Muscle of back (tissue), 13 donors: ENCODE measurements at places on chromosomes 7 and 10. TPM values are rescaled to one million over a fixed set of nuclear protein-coding genes. Genes with fewer than 3 reads are reported as not detected.

DNA sequence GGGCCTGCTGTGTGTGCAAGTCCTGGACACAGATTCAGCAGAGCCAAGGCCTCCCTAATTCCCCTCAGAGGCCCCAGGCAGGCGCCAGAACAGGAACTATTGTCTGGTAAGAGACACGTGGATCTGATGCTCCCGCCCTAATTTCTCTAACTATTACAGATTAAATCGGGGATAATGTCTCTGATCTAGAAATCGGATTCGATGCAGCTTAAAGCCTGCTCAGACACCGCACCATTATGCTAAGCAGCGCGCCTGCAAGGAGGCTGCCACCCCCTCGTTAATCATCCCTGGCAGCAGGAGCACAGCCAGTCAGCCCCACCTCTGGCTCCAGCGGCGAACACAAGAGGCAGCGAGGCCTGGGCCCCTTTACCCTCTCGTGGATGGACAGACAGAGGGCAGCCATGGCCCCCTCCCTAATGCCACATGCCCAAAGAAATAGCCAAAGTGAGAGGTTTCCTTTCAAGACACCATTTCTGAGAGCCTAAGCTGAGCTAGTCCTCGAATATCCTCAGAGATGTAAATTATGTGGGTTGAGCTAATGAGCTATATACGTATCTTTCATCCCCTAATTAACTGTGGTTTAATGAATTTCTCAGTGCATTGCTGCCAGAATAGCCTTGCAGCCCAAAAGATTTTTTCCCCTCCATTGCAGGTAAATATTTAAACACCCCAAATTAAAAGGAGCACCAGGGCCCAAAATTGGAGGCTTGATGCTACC, 122.1 kb downstream of the GRID1 start:
- no peak for DNase-seq

- no peak for DNase-seq
These were observed 1.7 kb upstream of the MYO1G start for GRCh38 chr7:44980393-44981034.

Gene ZNF777
- 10.7 TPM for polyA plus RNA-seq

- DNase-seq, result no peak
These were observed 69.3 kb upstream of the DNAJB6 start for GRCh38 chr7:157267516-157267915.

Gene NME8
- polyA plus RNA-seq, result not detected

DNA sequence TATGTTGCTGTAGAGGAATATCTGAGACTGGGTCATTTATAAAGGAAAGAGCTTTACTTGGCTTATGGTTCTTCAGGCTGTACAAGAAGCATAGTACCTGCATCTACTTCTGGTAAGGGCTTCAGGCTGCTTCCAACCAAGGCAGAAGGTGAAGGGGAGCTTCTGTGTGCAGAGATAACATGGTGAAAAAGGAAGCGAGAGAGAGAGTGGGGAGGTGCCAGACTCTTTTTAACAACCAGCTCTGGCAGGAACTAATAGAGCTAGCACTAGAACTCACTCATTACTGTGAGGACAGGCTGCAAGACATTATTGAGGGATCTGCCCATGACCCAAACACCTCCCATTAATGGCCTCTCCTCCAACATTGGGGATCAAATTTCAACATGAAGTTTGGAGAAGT, 94.5 kb downstream of the KIF20B start:
- DNase-seq, result no peak

Gene SFTPA2
- 0.50 TPM for polyA plus RNA-seq

DNA sequence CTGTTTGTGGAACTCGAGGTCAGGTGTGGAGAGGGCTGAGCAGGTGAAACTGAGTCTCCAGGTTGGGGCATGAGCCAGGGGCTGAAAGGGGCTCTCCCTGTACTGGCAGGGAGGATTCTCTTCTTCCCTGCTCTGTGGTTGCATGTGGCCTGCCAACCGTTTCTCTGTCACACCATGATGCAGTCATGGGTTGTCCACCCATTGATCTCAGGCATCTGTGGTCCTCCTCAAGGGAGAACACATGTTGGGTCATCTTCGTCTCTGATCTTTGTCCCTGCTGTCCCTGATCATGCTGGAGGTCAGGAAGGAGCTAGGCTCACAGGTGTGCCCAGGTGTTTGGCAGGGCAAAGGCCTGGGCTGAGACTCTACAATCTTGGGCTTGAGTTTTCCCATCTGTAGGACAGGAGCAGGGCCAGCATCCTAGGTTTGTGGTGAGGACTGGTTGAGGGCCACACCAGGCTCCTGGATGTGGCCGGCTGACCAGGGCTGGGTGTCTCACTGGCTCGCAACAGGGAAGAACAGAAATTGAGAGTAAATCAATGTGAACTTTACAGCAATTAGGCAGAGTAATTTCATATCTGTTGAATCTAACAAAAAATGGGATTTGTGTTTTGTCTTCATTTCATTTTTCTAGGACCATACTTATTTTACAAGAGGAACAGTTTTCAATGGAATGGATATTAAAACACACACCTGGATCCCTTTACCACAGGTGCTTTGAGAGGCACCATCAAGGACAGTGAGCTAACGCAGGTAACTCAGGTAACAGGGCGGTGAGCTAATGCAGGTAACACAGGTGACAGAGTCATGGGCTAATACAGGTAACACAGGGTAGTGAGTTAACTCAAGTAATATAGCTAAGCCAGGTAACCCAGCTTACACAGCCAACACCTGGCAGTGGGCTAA, 58.5 kb upstream of the IGFBP3 start:
- DNase-seq, result no peak

- DNase-seq, result no peak
These were observed 5.1 kb downstream of the ARHGAP22 start for GRCh38 chr10:48599830-48600134.

DNA sequence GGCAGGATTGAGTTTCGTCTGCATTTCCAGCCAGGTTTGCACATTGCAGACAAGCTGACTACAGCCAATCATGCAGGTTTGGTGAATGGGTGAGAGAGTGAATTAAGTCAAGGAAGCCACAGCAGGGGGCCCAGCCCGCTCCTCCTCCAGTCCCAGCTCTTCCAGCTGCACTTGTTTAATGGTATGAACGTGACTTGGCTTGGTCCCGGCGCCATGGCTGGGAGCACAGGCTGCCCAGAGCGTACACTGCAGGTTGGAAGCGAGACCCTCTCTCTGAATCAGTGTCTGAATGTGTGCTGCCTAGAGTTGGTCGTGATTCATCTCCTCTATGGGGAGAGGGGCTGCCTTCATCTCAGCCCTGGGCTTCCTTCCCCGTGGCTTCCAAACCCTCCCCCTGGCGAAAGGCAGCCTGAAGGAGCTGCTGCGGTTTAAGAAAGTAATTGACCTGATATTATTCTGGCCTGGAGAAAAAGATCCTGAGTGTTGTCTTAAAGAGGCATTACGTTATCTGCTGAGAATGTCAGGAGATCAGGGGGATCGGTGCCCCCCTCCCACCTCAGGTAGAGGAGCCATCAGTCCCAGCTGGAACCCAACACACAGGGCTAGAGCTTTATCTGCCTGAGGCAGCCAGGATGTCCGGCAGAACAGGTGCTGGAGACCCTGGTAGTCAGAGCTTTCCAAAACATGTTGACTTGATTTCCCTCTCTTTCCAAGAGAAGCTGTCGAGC, 132.1 kb downstream of the COL26A1 start:
- peak; percentile 52 for DNase-seq

DNA sequence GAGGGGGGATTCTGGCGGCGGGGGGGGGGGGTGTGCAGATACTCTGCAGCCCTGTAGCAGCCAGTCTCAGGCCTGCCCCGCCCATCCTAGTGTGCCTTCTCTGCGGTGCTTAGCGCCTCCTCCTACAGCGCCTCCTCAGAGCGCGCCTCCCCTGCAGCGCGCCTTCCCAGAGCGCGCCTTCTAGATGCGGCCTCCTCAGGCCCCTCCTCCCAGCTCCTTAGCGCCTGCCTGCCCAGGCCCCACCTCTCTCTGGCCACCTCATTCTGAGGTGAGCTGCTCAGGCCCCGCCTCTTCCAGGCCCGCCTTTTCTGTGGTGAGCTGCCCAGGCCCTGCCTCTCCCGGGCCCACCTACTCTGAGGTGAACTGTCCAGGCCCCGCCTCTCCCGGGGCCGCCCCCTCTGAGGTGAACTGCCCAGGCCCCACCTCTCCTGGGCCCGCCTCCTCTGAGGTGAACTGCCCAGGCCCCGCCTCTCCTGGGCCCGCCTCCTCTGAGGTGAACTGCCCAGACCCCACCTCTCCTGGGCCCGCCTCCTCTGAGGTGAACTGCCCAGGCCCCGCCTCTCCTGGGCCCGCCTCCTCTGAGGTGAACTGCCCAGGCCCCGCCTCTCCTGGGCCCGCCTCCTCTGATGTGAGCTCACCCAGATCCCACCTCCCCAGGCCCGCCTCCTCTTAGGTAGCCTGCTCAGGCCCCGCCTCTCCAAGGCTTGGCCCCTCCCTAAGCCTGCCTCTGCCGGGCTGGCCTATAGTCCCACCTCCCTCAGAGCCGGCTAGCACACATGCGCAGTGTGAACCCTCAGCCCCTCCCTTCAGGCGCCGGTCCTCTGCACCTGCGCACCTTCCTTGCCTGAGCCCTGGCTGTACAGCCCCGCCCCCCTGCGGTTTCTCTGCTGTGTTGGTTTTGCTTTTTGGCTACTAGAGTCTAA, 2.1 kb upstream of the SGCE start:
- DNase-seq, result peak; percentile 92

GRCh38 chr7:54109501-54109900, 432.7 kb upstream of the VSTM2A start:
- DNase-seq, result no peak

DNA sequence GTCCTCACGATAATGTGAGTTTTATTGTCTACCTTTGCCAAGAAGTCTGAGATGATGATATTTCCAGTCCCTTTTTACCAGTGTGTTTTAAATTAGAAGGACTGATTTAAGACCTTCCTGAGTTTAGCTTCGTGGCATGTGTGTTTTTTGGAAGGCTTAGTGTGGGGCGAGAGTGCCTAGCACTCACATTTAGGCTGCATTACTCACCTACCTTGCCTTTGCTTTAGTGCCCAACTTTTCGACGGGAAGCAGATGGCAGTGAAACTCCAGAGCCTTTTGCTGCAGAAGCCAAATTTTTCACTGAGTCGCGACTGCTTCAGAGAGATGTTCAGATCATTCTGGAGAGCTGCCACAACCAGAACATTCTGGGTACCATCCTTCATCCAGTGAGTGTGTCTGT, 50.9 kb downstream of the SND1 start:
- DNase-seq, result no peak

Gene C10orf62
- polyA plus RNA-seq, result not detected

- DNase-seq, result no peak
These were observed 129.9 kb downstream of the INHBA start for GRCh38 chr7:41573015-41573414.
